ENCODE measurements at places on chromosomes 7 and 10. TPM values are rescaled to one million over a fixed set of nuclear protein-coding genes. Genes with fewer than 3 reads are reported as not detected.
A peak's percentile ranks its signal among the peaks of the same experiment; 100 is the strongest.

Gene CDC14C
- not detected for total RNA-seq

Gene TNS3
- total RNA-seq, result 97.2 TPM

Gene DNAH11
- 0.12 TPM for total RNA-seq

DNA sequence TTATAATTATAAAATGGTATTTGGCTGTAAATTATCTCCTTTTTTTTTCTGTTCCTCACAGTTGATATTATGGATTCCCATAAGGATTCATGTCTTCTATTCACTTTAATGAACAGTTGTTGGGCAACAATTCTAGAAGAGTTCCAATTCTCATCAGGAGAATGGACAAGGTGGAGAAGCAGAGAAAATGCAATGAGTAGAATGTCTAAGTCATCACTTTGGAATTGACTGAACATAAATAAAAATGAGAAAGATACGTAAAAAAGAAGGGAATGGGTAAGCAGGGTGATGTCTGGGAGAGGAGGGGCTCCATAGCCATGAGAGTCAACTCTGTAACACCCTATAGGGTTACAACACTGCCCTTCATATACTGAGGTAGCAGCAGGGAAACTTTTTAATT is 1.8 kb upstream of the CAV2 start:
- no peak for DNase-seq

DNA sequence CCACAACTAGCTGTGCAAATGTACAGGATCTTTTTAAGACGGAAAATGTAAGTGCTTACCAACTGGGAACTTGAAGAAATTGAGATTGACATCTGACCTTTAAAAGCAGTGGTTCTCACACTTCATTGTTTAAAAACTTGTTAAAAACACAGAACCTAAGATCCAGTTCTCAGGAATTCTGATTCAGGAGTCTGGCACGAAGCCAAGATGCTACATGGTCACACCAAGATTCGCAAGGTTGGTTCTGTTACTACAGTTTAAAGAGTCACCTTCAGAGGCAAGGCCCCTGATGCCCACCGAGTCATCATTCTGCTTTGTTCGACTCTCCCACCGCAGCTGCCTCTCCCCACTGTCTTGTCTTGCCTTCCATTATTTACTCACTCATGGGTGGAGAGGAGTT is 113.3 kb downstream of the GLI3 start:
- DNase-seq, result no peak

GRCh38 chr10:31549896-31550295 is 230.9 kb downstream of the ZEB1 start:
- no peak for DNase-seq

DNA sequence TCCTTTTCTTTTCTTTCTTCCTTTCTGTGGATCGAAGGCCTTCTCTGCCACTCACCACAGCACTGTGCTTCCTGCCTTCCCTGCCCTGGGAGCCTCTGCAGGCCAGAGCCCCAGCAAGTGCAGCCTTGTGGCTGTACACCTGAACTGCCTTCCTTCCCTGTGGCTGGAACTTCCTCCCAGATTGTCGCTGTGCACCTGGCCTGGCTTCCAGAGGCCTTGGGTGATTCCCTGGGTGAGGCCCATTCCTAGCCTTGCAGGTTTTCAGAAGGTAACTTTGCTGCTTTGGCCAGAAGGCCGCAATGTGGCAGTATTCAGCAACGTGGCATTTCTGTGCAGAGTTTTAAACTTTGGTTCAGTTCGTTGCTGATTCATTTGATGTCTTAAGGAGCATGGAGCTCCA is 50.1 kb upstream of the RASGEF1A start:
- DNase-seq, result peak; percentile 51

Data from mucosa of gallbladder (tissue), 1 donor.